ENCODE measurements at places on chromosomes 3 and 15.

DNA sequence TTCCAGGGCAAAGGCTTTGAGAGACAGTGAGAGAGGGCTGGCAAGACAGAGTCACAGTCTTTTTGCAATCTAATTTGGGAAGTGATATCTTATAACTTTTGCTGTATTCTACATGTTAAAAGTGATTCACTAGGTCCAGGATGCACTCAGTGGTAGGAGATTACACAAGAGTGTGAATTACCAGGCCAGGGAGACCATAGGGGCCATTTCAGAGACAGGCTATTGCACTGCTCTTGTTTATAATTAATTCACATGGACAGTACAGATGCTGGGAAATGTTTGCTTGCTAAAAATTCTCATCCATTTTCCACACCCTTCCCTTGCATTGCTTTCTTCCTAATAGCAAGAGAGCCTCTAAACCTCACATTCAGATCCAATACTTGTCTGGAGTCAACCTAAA, 22.6 kb upstream of the POMGNT2 start:
- no peak for DNase-seq

DNA sequence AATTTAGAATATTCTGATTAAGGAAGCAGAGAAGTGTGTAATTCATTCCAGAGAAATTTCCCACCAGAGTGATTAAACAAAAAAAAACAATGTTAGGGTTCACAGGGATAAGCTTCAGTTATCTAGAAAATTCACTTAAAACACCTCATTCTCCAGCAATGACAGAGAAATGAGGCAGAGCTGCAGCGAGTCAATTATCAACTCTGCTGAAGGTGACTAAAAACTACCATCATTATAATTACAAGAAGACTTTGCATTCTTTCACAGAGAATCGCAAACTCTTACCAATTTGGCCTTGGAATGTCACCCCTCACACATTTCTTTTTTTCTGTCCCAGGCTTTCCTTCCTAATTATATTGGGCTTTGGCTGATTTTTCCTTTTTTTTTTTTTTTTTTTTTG, 117.1 kb downstream of the RAB11A start:
- no peak for DNase-seq

- DNase-seq = no peak
These were observed 81.6 kb downstream of the AGBL1 start for GRCh38 chr15:86161250-86161649.

DNA sequence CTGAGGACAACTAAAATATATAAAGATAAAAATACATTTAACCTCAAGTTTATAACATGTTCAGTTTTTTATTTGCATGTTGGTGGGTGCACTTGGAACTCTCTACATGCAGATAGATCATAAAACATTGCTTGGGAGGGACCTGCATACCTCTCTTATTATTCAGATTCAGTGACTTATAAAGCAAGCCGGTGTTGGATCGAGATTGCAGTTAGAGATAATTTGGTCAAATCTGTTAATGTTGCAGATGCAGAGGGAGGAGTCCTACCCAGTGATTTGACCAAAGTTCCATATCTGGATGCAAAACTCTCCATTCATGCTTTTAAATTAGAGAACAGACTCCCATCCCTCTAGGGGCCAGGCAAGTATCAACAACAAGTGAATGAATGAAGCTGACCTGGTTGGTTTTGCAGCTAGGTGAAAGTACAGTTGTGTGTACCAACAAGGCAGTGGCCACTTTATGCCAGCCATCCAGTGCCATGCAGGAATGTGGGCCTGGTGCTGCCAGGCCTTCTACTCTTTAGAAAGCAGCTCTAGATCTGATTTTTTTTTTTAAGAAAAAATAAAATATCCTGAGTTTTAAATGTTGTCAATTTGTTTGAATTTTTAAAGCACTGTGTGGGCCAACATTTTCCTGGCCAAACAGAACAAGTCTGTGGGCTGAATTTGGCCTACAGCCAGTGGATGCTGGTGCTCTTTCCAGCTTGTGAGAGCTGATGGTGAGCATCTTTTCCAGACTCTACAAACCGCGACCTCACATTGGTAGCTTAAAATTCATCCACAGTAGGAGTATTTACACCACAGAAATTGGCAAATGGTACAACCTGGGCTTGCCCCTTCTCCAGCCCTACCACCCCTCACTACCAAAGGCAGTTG, 12.3 kb downstream of the CDIN1 start:
- DNase-seq = no peak

- DNase-seq = no peak
These were observed 107.3 kb upstream of the TMC3 start for GRCh38 chr15:81481346-81481745.

GRCh38 chr3:25427155-25427554, 908 bp upstream of the RARB start:
- DNase-seq = no peak

DNA sequence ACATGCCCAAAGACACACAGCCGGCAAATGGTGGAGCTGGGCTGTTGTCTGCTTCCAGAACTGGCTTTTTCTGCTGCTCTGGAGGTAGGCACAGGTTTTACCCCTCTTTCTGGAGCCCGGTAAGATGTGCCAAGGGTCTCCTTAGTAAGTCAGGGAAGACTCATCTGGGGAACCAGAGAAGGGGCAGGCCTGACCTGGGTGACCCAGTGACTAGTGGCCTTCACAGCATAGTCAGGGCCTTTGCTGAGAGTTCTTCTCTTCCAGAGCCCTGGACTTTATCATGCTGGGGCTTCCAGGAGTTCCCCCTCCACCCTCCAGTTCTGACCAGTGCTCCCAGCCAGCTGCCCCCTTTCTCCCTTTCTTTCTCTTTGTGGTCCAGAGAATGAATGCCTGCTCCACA, 3.2 kb downstream of the CD276 start:
- no peak for DNase-seq

- no peak for DNase-seq
These were observed 61.1 kb downstream of the AMOTL2 start for GRCh38 chr3:134312873-134313846.

- no peak for DNase-seq
These were observed 61.0 kb downstream of the PGPEP1L start for GRCh38 chr15:98946301-98947255.

DNA sequence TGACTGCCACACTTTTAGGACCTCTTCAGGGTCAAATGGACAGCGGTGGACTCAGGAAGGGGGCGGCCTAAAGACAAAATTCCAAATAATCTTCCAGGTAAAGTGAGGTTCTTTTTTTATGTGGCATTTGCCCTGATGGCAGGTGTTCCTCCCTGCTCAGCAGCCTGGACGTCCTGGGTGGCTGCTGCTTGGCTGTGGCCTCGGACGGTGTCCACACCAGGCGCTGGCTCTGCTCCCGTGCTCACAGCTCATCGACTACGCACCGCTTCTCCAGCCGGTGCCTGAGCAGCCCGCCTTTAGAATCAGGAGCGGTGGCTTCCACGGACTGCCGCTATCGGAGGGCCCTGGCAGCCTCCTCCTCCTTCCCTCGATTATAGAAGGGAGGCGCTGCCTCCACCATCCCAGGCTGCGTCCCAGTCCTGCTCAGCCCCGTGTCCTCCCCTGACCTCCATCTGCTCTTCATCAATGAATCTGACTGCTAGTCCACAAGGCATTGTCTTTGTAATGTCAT, 41.9 kb downstream of the PCSK6 start:
- DNase-seq = no peak

DNA sequence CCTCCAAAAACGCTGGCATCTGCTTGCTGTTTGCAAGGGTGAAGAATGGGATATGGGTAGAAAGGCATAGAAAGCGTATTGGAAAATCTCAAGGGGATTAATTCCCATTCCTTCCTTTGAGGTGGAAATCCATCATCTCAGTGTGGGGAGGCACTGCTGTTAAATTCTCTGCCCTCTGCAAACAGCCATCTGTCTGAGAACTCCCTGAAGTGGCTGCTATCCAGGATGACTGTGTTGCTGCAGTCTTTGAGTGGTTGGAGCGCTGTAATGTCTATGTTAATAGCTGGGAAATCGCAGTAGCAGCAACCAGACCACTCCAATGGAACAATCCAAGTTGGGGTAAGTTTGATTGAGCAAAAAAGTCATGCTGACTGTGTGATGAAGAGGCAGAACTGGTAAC, 625.9 kb downstream of the NLGN1 start:
- DNase-seq = peak; percentile 54

GRCh38 chr15:66429117-66429516, 42.4 kb downstream of the MAP2K1 start:
- no peak for DNase-seq

DNA sequence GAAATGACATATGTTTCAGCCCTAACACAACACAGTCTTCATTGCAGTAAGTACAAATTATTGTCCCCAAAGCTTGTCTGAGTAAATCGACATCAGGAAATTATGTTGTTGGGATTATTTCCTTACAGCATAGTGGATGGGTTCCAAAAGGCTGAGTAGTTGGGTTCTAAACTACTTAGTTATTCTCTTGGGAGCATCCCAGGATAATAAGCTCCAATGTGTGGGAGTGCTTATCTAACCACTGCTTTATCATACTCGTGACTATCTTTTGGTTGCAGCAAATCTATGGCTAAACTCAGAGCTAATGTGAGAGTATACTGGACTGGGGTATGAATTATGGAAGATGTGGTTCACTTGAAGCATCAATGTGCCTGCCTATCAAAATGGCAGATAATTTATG, 128.5 kb downstream of the RBMS3 start:
- no peak for DNase-seq

DNA sequence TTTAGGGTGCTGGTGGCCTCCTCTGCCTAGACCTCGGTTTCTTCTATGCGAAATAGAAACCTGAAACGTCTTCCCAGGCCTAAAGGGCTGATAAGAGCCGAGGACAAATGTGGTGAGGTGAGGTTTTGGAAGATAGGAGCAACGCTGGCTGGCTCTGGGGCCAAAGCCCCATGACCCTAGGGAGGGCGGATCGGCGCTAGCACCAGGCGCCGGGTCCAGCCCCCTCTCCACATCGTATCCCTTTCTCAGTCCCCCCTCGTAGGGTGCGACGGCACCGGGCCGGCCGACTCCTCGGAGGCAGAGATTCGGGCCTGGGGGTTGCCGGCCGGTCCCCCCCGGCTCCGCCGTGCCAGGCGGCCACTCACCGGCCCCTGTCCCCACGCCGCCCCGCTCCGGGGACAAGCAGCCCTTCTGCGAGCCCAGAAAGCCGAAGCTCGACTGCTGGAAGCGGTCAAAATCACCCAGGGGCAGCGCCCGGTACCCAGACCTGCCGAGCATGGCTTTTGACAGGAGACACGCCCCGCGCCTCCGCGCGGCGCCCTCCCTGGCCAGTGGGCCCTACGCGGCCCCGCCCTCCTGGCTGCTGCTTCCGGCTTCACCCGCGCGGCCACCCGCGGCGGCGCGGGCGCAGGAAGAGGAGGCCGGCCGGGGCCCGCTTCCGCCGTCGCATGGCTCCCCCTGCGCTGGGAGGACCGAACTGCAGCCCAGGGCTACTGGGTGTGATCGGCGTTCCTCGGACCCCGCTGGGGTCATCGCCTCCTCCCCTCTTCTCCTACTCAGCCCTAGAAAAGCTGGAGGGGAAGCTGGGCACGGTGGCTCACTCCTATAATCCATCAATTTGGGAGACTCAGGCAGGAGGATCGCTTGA, at the start of gene STOML1:
Gene STOML1, minus strand, starts transcription at position 570 of the 868 bp plus-strand sequence. Its CDS starts 72 bp downstream, at position 498.
- peak; percentile 41 for DNase-seq

- no peak for DNase-seq
These were observed 70.9 kb downstream of the DCUN1D1 start for GRCh38 chr3:182909318-182910040.

GRCh38 chr3:118412503-118412902, 622.1 kb downstream of the IGSF11 start:
- no peak for DNase-seq

DNA sequence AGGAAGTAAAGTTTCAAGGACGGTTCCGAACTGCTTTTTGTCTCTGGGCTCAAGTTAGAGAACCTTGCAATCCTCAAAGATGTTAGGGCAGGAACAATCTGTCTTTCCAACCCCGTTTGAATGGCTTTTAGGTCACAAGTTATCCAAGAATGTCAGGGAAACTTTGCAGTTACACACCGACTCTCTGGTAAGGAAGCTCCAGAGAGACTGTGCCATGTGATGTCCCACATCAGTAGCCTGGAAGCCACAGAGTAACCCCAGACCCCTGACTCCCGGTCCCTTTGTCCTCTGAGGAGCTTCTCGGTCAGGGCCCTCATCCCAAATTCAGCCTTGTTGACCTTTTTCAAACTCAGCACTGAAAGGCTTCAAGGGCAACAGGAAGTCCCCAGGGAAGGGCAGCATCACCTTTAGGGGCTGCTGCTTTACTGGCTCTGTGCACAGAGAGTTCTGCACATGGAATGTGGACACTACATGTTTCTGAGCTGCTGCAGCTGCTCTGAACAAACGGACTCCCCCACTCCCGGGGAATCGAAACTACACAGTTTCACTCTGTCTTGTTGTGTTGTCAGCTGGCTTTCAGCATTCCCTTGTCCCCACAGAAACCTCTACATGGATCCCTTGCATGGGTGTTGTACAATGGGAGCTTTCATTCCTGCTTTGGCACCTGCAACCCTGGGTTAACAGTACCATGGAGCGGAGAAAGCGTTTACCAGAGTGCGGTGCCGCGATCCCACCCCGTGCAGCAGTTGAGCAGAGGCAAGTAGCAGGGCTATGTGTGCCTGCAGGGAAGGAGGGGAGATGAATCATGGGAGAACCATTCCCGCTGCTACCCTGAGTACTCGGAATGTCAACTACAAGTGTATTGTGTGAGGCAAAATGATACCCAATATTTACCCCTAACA, 408.2 kb upstream of the THBS1 start:
- no peak for DNase-seq

GRCh38 chr3:45874677-45875346, 11.5 kb upstream of the CCR9 start:
- no peak for DNase-seq

DNA sequence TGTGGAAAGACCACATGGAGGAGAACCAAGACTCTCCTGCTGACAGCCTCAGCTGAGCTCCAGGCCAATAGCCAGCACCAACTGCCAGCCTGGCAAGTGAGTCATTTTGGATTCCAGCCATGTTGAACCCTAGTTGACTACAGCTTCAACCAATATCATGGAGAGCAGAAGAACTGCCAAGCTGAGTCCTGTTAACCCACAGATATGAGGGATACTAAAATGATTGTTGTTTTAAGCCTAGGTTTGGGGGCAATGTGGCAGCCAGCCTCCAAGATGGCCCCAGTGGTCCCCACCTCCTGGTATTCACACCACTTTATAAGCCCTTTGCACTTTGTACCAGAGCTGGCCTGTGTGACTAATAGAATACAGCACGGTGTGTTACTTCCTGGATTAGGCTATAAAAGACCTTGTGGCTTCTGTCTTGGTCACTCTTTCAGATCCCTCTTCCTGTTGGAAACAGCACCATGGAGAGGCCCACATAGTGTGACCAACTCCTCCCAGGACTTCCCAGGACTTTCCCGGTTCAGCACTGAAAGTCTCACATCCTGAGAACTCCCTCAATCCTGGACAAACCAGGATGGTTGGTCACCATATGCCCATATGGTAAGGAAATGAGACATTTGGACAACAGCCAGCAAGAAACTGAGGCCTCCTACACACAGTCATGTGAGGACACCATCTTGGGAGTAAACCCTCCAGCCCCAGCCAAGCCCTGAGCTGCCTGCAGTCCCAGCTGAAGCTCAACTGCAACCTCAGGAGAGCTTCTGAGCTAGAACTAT, 32.4 kb upstream of the CDV3 start:
- DNase-seq = no peak

DNA sequence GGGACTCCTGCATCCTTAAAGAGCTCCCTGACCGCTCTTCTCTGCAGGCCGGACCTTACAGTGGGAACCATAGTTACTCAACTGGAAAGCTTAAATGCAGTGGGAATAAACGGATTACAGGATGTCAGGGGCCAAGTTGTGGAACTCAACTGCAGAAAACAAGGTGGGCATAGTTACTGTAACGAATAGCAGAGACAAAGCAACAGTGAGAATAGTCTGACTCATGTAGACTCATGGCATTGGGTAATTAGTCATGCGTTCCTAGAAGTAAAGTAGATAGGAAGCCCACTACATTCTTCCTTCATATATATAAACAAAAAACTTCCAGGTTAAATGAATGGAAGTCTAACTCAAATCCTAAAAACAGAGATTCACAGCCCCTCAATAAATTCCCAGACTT, 95.5 kb upstream of the CHRNA7 start:
- no peak for DNase-seq

Measured in NCI-H187 treated with DMSO at 0.1 percent for 48 hours (cell line).